NCI-H748 treated with DMSO at 0.1 percent for 48 hours (cell line): ENCODE measurements at places on chromosomes 2 and 18.

DNA sequence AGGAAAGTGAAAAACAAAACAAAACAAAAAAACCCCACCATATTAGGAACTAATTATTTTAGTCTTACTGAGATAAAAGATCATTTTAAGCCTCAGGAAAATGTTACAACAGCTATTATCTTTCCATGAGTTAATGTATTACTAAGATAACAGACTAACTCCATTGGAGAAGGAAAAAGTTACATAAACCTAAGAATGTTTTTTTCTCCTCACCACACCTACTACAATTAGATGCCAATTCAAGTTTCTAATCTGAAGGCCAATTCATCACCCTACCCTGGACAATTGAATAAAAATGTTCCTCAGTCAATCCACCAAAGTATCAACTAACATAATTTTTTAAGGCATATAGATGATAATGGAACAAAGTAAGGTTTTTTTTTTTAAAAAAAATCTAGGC is 10.2 kb upstream of the GFPT1 start:
- no peak for DNase-seq

DNA sequence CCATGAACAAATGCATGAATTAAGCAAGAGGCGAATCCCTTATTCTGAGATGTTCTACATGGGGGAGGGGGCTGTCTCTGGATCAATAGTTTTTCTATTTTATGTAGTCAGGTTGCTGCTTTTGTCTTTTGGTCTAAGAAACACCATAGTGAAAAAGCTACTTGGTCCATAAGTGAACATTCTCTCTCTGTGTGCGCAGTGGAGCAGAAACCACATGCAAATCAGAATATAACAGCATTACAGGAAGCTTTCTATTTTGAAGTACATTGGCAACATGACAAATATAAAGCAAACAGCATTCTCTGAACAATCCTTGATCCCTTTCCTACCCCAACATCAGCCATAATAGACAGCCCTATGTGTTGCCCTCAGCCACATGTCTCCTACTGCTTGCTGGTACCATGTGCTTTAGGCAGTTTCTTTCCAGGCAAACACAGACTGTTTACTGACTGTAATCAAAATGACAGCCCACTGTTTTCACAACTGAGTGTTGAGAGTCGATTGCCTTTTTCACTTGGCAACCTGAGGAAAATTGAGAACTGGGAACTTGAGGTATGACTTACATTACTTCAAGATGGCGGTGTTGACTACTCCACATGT is 10.6 kb downstream of the SCN3A start:
- peak; percentile 83 for DNase-seq

DNA sequence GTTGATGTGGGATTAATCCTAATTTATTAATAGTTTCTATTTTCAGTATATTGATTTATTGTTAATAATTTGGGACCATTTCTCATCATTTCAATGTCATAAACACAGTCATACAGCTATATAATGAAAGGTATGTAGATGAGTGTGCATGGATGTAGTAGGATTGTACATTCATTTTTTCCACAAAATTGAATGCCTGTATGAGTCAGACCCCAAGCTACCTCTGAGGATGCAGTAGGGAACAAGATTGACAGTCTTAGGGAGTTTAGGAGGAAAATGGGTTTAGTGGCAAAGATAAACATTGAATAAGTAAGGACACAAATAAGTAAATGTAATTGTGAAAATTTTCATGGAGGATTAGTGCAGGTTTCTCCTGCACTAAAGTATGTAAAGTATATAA is 14.1 kb upstream of the TMEFF2 start:
- DNase-seq = no peak

- DNase-seq = no peak
Measured at GRCh38 chr18:32884543-32884942, 111.7 kb upstream of the KLHL14 start.

DNA sequence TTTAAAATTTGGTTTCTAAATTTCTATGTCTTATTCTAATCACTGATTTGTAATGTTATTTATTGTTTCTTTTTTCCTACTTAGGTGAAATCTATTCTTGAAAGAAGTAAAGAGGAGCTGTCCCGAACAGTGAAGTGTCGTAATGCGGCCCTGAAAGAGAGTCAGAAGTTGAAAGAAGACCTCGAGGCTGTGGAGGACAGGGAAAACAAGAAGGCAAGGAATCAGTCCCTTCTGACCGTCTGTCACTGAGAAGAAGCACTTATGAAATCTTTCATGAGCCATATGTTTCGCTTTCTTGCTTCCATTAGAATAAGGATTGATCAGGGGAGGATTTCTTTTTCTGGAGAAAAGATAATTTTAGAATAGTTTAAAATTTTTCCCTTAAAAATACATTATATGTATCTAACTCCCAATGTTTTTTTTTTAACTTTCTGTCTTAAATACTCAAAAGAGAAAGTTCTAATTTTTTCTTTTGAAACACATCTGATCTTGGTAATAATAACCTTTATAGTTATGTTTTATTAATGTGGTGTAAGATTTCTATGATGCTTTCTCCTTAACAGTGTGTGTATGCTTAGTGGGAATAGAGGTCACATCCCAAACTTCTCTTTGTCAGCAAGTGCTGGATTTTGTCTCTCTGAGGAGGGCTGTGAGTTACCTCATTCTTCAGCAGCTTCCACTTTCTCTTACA is 79.0 kb downstream of the CCDC150 start:
- no peak for DNase-seq
